ENCODE measurements at places on chromosomes 3 and 15. TPM values are rescaled to one million over a fixed set of nuclear protein-coding genes. Genes with fewer than 3 reads are reported as not detected.

SUMF1 gene
- 20.8 TPM for total RNA-seq

NTRK3 gene
- not detected for total RNA-seq

LEKR1 gene
- 1.2 TPM for total RNA-seq

CCR4 gene
- 74.8 TPM for total RNA-seq

GOLGA8S gene
- total RNA-seq = 0.30 TPM

IL16 gene
- total RNA-seq = 319 TPM

HRG gene
- total RNA-seq = not detected

ERC2 gene
- not detected for total RNA-seq

TMEM108 gene
- not detected for total RNA-seq

DAZL gene
- total RNA-seq = not detected

AMT gene
- total RNA-seq = 10.6 TPM

TNFAIP8L3 gene
- total RNA-seq = not detected

UBAP1L gene
- total RNA-seq = 12.5 TPM

ZNF80 gene
- total RNA-seq = 1.1 TPM

CELSR3 gene
- 5.9 TPM for total RNA-seq

KBTBD13 gene
- total RNA-seq = not detected

CADPS gene
- not detected for total RNA-seq

NR1I2 gene
- 0.39 TPM for total RNA-seq

FRMD4B gene
- 11.9 TPM for total RNA-seq

FBXO40 gene
- not detected for total RNA-seq

RAB11A gene
- 89.3 TPM for total RNA-seq

NECTIN3 gene
- 7.7 TPM for total RNA-seq

CKMT1B gene
- not detected for total RNA-seq

DHX36 gene
- 75.7 TPM for total RNA-seq

PRR20G gene
- total RNA-seq = not detected

RTF1 gene
- 41.9 TPM for total RNA-seq

FES gene
- total RNA-seq = 4.3 TPM

CSPG4 gene
- total RNA-seq = not detected

MFGE8 gene
- 75.4 TPM for total RNA-seq

TPRG1 gene
- 5.6 TPM for total RNA-seq

BDH1 gene
- total RNA-seq = 69.5 TPM

NRG4 gene
- 0.06 TPM for total RNA-seq

FSIP1 gene
- total RNA-seq = 0.30 TPM

CILP gene
- 0.36 TPM for total RNA-seq

PLXNB1 gene
- total RNA-seq = 2.5 TPM

LXN gene
- 6.7 TPM for total RNA-seq

COLQ gene
- 10.2 TPM for total RNA-seq

RHCG gene
- total RNA-seq = not detected

GDPGP1 gene
- total RNA-seq = 9.7 TPM

CADM2 gene
- total RNA-seq = not detected

UBE2E2 gene
- total RNA-seq = 7.5 TPM

PLD1 gene
- total RNA-seq = 1.8 TPM

TNK2 gene
- total RNA-seq = 160 TPM

ADAMTS9 gene
- total RNA-seq = not detected

SCAANT1 gene
- total RNA-seq = not detected

OSTN gene
- total RNA-seq = not detected

GPR149 gene
- total RNA-seq = not detected

MYLK gene
- 0.85 TPM for total RNA-seq

EPHB3 gene
- 0.55 TPM for total RNA-seq

TTLL13 gene
- 0.46 TPM for total RNA-seq
